Liver (tissue), 10 donors: ENCODE measurements at places on chromosomes 3 and 15.

- DNase-seq = no peak
These were observed 280.4 kb downstream of the KLF13 start for GRCh38 chr15:31606931-31607497.

GRCh38 chr3:126937973-126938372 is 44.9 kb upstream of the PLXNA1 start:
- DNase-seq = no peak

DNA sequence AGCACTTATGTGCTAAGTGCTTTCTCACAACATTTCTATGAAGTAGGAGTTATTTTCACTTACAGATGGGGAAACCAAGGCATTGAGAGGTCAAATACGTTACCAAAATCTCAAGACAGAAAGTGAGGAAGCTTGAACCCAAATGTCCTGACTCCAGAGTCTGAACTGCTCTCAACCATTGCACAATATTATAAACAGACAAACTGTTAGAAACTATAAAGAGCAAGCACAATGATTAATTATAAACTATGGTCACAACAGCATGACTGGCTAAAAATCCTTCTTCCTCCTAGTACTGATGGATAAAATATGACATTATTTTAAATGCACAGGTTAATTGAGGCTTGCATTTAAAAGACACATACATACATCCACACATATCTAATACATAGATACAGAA is 77.9 kb upstream of the ASB14 start:
- DNase-seq = no peak

DNA sequence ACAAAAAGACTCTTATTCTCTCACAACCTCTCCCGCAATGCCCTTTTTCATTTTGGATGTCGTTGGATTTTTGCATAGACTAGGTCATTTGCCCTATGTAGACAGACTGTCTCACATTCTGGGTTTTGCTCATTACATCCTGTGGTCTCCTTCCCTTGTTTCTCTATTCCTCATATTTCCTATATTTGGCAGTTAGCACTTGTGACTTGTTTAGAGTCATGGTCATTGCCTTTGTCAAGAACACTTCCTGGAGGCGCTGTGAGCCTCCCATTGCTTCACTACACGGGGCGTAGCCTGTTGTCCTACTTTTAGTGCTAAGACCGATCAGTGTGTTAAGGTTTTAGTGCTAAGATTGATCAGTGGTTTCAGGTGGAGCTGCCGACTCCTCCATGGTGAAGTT is 16.1 kb upstream of the TATDN2 start:
- DNase-seq = no peak

DNA sequence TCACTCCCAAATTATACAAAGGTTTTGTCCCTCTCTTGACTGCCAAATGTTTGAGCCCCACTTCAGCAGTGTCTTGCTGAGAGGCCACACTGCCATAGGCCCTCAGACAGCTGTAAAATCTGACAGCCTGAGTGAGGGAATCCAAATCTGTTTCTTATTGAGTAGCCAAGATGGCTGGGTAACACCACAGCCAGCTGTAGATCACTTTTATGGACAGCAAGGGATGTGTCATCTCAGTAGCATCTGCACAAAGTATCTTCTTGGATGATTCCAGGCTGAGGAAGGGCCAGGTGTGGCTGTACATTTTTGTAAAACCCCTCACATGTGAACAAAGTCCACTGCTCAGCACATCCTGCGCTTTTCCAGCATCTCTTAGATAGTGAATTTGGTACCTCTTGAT is 237.0 kb upstream of the LRTM1 start:
- no peak for DNase-seq

DNA sequence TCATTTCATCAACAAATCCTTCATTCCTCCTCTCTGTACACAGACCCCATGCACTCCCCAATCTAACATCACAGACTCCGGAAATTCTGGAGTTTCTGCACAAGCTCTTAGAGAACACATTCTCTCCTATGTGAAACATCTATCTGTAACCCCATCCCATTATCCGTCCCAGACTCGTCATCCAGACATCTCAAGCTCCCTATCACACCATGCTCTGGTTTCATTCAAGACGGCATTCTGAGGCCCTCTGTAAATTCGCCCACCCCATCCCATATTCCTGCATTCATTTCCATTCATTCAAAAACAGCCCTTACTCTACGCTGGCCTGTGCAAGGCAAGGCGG is 575 bp downstream of the LEO1 start:
- DNase-seq = no peak

GRCh38 chr3:142952272-142953193 is 10.9 kb downstream of the PAQR9 start:
- no peak for DNase-seq
